Kasumi-1 (cell line): ENCODE measurements at places on chromosomes 4 and X.

DNA sequence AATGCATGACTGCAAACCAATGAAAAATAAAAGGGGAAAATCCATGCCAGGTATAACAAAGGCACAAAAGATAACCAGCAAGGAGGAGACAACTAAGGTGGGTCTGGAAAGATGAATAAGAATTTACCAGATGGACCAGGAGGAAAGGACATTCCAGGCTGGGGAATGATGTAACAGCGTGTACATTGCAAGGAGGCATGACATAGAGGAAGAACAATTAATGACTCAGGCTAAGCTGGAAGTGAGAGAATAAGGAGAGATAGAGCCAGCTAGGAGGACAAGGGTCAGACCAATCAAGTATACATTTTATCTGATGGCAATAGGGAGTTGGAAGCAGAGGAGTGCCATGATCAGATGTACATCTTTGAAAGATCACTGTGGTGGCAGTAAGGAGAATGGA lies 57.0 kb downstream of the MTMR8 start:
- DNase-seq = no peak

GRCh38 chrX:45447331-45447730 lies 246.7 kb upstream of the DIPK2B start:
- DNase-seq = no peak

- no peak for DNase-seq
Measured at GRCh38 chr4:165194368-165194767, 13.0 kb upstream of the KLHL2 start.

GRCh38 chrX:72203421-72203820 lies 21.9 kb downstream of the PIN4 start:
- DNase-seq = no peak

GRCh38 chr4:170229006-170229405 lies 139.2 kb upstream of the AADAT start:
- no peak for DNase-seq

GRCh38 chr4:157700898-157701694 lies 471.7 kb downstream of the GASK1B start:
- no peak for DNase-seq

DNA sequence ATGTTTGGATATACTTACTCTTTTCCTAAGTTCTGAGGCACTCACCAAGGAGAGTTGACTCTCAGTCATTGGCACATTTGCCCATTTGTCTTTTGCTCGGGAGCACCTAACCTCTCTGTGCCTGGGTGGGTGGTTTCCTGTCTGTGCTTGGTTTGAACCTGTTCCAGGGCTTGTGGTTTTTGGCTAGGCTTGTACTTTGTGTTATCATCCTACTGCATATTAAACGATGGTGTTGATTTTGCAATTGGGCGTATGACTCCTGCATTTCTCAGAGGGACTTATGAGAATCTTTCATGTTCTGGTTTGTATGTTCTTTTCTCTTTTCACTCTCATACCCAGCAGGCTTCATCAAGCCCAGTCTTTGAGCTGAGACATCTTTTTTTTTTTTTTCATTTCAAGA lies 161.7 kb downstream of the BTC start:
- DNase-seq = peak; percentile 78

DNA sequence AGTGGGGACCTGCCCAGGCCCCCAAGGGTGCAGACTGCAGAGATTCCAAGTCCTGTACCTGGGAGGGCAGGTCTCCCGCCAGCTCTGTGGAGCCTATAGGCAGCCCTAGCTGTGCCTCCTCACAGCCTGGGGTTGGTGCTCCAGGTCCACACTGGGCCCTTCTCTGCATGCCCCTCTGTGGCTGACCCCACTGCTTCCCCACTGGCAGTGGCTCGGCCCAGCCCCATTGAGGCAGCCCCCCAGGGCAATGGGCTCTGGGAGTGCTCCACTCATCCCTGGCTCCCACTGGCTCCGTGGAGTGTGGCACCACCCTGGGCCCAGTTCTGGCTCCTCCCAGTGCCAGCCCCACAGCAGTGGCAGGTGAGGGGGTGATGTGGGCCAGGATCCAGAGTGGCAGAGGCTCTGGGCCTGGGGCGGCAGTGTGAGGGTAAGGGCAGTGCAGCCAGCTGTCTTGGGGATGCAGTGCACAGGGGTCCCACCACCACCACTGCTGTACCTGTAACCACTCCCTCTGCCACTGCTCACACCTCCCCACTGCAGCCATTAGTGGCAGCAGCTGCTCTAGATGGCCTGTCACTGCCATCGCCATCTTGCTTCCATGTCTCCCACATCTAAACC lies 312.2 kb downstream of the GPM6A start:
- DNase-seq = no peak

- peak; percentile 32 for DNase-seq
Measured at GRCh38 chr4:118557298-118557851, 127.8 kb upstream of the METTL14 start.

- DNase-seq = peak; percentile 57
Measured at GRCh38 chr4:47675806-47676205, 162.1 kb downstream of the CORIN start.

DNA sequence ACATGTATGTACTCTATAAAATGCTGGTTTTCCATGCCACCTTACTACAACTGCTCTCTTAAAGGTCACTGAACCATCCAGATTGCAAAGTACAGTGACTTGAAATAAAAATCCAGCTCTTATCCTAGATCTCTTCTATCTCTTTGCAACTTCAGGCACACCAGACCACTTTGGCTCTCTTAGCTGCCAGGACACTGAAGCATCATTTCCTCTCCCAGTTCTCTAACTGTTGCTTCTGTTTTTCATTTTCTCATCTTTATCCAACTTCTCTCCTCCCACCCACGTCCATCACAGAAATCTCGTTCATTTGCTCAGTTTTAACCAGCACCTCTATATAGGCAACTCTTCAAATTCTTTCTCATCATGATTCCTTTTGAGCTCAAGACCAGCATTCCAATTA lies 74.3 kb downstream of the METTL14 start:
- no peak for DNase-seq

DNA sequence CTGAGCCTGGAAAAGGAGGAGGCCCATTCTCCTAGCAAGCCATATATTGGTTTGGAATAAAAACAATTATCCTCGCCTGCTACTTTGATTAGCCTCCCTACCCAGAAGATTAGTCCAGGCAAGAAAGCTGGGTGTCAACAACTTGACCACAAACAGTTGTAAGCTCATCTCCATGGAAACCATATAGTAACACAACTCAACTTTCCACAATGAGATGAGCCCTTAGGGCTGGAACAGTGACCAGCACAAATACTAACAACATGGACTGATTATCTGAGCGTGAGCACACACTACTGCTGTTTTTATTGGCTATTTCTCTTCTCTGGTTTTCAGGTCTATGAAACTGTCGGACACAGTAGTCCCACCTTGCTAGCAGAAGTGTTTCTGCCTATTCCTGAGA lies 80.8 kb downstream of the CC2D2A start:
- DNase-seq = no peak

DNA sequence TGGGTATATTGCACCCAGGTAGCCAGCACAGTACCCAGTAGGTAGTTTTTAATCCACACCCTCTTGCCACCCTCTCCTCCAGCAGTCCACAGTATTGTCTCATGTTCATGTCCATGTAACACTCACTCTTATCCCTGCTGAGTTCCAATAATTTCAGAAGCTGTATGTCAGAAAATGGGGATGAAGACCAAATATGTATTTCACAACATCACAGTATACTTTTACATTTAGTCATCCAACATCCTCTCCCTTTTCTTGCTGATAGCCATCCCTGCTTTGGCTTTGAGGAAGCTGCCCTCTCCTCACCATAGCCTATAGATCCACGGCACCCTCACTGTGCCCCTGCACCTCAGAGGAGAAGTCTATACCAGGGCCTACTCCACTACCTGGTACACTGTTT lies 126.0 kb upstream of the LDB2 start:
- no peak for DNase-seq

GRCh38 chr4:186948361-186949242 lies 224.9 kb upstream of the FAT1 start:
- peak; percentile 17 for DNase-seq

- no peak for DNase-seq
Measured at GRCh38 chr4:87512400-87512799, 16.8 kb downstream of the SPARCL1 start.

GRCh38 chrX:41716222-41716621 lies 7.8 kb upstream of the GPR82 start:
- no peak for DNase-seq

- no peak for DNase-seq
Measured at GRCh38 chrX:137212078-137212632, 178.4 kb upstream of the GPR101 start.

GRCh38 chrX:18377796-18378195 lies 23.3 kb upstream of the SCML2 start:
- peak; percentile 57 for DNase-seq

DNA sequence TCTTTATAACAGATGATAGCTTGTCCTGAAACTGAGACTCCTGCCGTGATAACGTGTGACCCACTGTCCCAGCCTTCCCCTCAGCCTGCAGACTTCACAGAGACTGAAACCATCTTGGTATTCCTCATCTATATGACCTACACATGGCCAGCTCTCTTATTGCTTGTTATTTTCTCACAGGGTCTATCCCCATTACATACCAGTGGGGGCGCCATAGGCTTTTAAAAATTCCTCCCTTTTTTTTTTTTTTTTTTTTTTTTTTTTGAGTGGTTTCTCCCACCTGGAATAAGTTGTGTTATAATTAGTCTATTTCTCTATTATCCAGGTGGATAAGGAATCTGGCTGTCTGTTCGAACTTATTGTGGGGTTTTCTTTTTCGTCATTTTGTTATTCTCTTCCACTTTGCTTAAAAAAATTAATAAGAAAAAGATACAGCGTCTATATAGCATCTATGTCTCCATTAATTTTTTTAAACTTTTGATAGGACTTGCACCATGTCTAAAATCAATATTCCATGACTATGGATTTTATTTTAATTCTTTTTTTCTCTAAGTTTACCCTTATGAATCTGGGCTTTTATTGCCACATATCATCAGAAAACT lies 47.2 kb downstream of the GYG2 start:
- peak; percentile 33 for DNase-seq
